ENCODE measurements at places on chromosomes 3 and 15.

DNA sequence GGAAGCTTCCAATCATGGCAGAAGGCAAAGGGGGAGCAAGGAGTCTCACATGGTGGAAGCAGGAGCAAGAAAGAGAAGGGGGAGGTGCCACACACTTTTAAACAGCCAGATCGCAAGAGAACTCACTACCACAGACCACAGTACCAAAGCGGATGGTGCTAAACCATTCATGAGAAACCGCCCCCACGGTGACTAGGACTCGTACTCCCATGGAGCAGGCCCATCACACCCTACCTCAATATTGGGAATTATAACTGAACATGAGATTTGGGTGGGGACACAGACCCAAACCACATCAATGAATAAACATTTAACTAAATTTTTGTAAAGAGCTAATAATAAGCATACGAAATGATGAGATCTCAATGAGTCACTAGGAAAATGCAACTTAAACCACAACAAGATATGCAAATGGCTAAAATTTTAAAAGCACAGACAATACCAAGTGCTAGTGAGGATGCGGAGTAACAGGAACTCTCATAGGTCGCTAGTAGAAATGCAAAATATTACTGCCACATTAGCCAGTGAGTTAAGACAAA lies 10.0 kb downstream of the MRPS25 start:
- peak; percentile 68 for DNase-seq

- no peak for DNase-seq
Measured at GRCh38 chr3:171039674-171040073, 13.2 kb upstream of the SLC2A2 start.

DNA sequence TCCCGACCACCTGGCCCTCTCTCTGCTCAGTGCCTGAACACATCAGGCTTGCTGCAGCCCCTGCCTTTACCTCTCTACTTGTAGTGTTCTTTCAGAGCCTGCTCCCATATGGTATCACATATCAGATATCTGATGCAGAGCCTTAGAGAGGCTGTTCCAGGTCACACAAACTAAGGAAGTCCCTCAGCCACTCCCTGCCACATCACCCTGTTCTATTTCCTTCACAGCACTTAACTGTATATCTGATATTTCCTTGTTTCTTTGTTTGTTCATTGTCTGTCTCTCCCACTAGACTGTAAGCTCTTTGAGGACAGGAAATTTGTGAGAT lies 976 bp upstream of the ALDH1L1 start:
- no peak for DNase-seq

DNA sequence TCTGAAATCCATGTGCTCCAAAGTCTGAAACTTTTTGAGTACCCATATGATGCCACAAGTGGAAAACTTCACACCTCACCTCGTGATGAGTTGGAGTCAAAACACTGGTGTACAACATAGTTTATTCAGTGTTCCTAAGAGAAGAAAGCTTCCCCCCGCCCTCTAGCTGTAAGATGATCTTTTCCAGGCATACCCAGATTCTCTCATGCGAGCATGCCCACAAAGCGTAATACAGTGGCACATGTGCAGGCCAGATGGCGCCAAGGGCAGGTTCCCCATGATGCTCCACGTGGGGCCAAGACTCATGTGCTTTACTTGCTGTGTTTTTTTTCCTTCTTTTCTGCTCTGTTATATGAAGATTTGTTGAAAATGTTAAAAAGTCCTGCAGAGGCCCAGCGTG lies 104.9 kb upstream of the LRRFIP2 start:
- no peak for DNase-seq

GRCh38 chr15:92666780-92667179 lies 11.2 kb upstream of the FAM174B start:
- no peak for DNase-seq

- DNase-seq = peak; percentile 53
Measured at GRCh38 chr15:68256675-68257450, 20.7 kb upstream of the FEM1B start.

- DNase-seq = no peak
Measured at GRCh38 chr15:29920515-29920914, 98.2 kb upstream of the TJP1 start.

DNA sequence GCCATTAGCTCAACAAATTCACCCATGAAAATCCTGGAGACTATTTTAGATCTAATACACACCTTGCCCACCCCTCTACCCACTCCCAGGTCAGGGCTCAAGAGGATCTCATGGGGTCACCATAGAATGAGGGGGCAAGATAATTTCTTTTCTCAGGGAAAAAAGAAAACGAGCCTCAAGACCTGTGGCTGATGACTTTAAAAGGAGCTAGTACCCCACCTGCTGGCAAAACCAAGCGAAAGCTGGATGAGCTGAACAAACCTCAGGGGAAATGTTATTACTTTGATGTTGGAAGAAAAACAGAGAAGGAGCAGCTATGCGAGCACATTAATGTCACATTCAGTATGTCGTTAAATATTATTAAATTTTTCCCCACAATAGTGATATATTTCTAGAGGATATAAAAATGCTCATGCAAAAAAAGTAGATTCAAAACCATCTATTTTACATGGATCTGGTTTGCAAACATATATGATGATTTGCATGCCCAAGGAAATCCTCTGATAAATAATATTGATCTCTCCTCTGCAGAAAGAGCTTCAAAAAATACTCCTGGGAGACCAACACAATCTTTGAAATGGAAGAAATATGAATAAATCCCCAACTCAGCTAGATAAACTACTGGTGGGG lies 37.7 kb downstream of the PLD1 start:
- DNase-seq = peak; percentile 15

- DNase-seq = no peak
Measured at GRCh38 chr15:89363133-89363532, 28.5 kb upstream of the POLG start.

- no peak for DNase-seq
Measured at GRCh38 chr3:131543714-131544113, 40.9 kb upstream of the MRPL3 start.

DNA sequence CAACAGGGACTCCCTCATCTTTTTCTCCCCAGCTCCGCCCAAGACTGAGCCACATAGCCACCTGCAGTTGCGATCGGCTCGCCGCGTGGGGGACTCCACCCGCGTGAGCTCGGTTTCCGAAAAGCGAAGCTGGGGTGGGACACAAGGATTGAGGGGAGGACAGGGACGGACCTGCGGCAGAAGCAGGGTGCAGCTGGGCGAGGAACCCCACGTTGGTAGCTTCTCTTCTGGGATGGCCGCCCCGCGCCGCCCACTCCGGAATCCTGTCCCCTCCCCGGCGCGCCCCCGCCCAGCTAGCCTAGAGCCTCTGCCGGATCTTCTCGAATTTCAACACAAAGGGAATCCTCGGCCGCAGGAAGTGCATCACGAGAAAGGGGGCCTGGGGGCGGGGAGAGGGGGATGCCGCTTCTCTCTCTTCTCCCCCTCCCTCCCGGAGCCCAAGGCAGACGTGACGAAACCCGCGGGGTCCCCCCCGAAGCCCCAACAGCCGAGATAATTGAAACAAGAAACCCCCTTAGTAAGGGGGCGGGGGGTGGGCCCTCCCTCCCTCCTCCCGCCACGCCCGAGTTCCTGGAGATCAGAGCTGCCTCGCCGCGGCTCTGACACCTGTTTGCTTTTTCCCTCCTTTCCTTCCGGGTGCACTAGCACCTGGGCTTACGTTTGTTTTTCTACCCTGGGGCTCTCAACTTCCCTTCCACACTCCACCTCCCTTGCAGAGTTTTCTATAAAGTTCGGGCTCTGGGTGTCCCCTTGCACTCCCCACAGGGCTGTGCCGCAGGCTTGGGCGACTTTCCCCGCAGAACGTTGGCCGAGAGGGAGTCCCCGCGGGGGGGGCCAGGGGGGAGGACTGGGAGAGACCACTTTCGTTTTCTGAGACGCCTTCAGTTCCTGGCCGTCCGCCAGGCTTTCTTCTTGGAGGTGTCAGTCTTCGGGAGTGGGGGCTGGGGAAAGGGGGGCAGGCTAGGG lies 1.3 kb upstream of the KCNH8 start:
- DNase-seq = peak; percentile 89

DNA sequence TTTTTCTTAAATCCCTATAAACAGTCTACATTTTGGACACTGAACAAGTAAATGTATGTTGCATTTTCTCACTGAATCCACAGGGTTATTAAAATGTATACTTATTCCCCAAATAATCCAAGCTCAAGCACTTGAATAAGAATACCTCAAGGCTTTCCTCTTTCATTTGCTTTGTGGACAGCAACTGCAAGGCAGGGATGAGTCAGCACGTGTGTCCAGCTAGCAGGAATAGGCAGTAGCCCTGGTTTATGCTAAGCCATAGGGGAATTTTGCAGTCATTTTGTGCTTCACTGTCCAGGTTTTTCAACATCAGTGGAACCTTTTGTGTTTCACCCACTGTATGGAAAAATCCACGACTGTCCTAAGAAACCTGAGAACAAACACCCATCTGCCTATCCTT lies 96.7 kb upstream of the KCNMB2 start:
- DNase-seq = no peak

GRCh38 chr15:90367576-90367975 lies 15.5 kb downstream of the ZNF774 start:
- no peak for DNase-seq
